Renal cortical epithelial cell (primary cell): ENCODE measurements at places on chromosomes 4 and X. TPM values are rescaled to one million over a fixed set of nuclear protein-coding genes. Genes with fewer than 3 reads are reported as not detected.

The ETDB gene
- not detected in 2 replicates for total RNA-seq

The IDS gene
- total RNA-seq: 25.4 and 56.8 TPM in 2 replicates

The TMEM154 gene
- 8.3 and 20.3 TPM in 2 replicates for total RNA-seq

The BMPR1B gene
- 2.1 and 6.5 TPM in 2 replicates for total RNA-seq

The TAF1 gene
- total RNA-seq: 17.5 and 68.4 TPM in 2 replicates

The PRR32 gene
- total RNA-seq: not detected in 2 replicates

The TRIM2 gene
- 110 and 181 TPM in 2 replicates for total RNA-seq

The ELF4 gene
- total RNA-seq: 22.7 and 23.3 TPM in 2 replicates
